ENCODE measurements at places on chromosomes 1 and 21.

GRCh38 chr1:52366517-52366827 is 467 bp upstream of the CC2D1B start:
- no peak for DNase-seq

GRCh38 chr21:39029086-39029755 is 154.0 kb downstream of the PSMG1 start:
- no peak for DNase-seq

GRCh38 chr21:42330380-42331371 is 15.5 kb upstream of the TFF3 start:
- DNase-seq, result no peak

DNA sequence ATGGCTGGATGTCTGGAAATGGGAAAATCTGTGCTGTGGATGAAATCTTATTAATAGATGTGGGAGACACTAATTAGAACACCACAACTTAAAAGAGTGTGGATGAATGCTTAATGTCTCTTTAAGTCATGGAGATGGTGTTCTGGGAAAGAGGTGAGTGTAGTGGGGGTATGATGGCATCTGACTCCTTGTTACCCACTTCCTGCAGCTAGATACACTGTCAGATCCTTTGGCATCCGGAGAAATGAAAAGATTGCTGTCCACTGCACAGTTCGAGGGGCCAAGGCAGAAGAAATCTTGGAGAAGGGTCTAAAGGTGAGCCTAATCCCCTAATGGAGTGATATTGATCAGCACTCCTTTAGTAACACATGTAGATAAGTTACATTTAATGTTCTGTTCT is 2.0 kb downstream of the RPL11 start:
- no peak for DNase-seq

DNA sequence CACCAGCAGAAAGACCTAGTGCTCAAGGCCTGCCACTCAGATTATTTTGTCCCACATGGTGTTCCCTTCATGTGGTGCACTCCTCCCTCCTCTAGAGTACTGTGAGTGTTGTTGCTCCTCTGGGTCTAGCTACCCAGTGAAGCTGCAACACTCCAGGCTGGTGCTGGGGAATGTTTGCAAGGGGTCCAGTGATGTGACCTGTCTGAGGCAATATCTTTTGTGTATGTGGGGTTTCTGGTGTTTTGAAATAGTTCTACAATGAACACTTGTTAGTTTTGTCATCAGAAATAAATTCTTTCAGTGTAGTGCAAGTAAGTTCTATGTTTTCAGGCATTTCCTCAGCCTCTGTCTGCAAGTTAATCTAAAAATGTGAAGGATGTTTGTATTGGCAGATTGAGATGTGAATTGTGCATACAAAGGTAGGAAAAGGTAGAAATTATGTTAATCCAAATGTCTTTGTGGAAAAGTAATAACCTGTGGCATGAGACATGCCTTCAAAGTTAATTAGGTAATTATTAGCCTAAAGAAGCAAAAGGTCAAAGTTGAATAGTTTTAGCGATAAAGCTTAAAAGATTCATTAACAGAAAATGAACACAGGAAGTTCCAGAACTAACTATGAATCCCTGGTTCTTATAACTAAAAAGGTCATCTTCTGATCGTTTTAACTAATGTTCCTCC is 616.8 kb downstream of the LTN1 start:
- no peak for DNase-seq

- no peak for DNase-seq
Observed at GRCh38 chr1:167518331-167518700, at the start of gene CD247. Gene CD247, minus strand, starts transcription at chr1:167518529. Its CDS starts 64 bp downstream, at chr1:167518465.

DNA sequence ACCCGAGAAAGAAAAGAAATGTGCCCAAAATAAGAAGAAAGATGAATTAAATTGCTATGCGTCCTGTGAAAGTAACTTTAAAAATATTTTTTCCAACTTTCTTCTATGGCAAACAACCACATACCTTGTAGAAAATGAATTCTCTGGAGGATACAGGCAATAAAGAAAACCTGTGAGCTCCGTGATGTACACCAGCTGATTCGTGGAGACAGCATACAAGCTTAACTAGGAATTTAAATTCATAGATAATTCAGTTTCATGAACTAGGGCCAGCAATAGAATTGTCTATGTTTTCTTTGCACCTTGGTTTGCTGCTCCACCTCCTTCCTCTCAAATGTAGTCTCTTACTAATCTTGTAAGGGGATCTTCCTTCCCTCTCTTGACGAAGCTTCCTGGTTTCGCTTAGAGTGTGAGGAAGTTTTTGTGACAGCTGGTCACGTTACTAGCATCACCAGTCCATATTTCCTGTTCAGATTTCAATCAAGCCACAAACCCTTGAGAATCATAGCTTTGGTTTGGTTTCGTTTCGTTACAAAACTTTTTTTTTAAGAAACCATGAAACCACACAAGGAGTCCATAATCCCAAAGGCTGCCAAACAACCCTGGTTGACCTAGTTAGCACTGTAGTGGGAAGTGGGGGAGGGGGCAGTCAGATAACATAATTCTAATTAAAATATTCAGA is 35.8 kb downstream of the GREM2 start:
- no peak for DNase-seq

DNA sequence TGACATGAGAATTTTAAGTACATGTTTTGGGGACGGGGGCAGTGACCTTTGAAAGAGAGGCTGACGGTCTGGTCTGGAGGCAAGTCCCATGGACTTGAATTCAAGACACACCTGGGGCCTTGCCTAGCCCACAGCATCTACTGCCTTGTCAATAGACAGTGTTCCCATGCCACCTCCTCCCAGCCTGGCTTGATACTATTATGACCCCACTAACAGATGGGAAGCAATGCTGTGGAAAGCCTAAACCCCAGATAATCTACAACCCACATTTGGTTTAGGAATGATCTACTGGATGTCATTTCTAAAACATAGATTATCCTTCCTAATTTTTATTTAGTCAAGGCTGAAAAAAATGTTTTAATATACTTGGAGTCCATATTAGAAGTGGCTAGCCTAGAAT is 17.8 kb upstream of the NFASC start:
- DNase-seq, result no peak
